Bronchus fibroblast of lung (primary cell): ENCODE measurements at places on chromosomes 2 and 18. TPM values are rescaled to one million over a fixed set of nuclear protein-coding genes. Genes with fewer than 3 reads are reported as not detected.

STK17B gene
- 17.5 and 21.7 TPM in 2 replicates for total RNA-seq

ALKAL2 gene
- not detected in 2 replicates for total RNA-seq

CHRNA1 gene
- total RNA-seq, result 0.15 and 0.34 TPM in 2 replicates

GLS gene
- total RNA-seq, result 34.6 and 35.5 TPM in 2 replicates

TBR1 gene
- not detected in 2 replicates for total RNA-seq

IGFBP2 gene
- 38.7 and 41.2 TPM in 2 replicates for total RNA-seq

EIF2AK2 gene
- total RNA-seq, result 15.1 and 16.6 TPM in 2 replicates

LYPD6 gene
- total RNA-seq, result 3.6 and 4.5 TPM in 2 replicates
